ENCODE measurements at places on chromosomes 11 and 22.

- peak; percentile 70 for DNase-seq
These were observed 110.8 kb downstream of the CEP164 start for GRCh38 chr11:117438371-117439000.

DNA sequence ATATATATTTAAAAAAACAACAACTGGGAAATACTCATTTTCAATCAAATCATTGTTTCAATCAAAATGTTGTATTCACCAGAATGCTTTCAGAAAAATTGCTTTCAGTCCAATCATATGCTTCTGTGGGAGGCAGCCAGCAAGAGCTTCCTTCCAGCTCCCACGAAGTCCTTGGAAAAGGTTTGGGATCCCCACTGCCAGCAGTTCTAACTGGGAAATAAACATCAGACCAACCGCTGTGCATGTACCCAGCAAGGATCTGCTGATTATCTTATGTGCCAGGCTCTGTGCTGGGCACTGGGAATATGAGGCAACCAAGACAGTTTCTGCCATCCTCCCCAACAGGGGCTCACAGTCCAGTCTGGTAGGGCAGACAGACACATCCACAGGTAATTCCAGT lies 10.8 kb downstream of the RPS13 start:
- DNase-seq, result no peak

DNA sequence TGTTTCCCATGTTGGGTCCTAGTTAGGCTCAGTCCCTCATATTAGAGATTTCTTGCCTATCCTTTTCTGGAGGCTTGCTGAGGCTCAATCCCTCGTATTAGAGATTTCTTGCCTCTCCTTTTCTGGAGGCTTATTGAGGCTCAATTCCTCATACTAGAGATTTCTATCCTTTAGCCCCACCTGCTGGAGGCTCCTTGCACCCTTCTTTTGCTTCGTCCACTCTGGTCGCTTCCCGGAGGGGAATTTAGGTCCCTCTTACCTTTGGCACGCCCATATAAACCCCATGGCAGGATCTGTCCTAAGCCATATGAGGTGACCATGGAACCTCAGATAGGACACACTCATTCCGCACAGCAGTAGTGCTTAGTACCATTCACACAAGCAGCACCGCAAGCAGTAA lies 15.9 kb downstream of the CYP2D6 start:
- peak; percentile 30 for DNase-seq

GRCh38 chr22:45130891-45131290 lies 32.8 kb upstream of the NUP50 start:
- DNase-seq, result no peak

GRCh38 chr11:34866375-34866774 lies 49.8 kb downstream of the APIP start:
- no peak for DNase-seq

DNA sequence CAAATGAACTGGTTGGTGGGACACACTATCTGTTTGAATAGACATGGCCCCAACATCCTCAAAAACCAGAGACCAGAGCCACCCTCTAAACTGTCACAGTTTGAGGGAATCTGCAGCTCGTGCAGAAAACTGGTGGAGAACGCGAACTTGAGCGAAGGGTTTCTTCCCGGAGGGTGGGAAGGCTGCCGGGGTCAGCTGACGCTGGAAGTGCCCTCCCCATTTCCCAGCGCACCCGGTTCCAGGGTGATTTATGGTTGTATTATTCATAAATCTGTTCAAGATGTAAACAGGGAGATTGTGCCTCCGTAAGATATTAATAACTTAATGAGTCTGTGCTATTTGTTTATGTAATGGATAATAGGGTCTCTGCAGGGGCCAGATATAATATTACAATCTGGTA lies 1396.7 kb downstream of the BRD1 start:
- no peak for DNase-seq

DNA sequence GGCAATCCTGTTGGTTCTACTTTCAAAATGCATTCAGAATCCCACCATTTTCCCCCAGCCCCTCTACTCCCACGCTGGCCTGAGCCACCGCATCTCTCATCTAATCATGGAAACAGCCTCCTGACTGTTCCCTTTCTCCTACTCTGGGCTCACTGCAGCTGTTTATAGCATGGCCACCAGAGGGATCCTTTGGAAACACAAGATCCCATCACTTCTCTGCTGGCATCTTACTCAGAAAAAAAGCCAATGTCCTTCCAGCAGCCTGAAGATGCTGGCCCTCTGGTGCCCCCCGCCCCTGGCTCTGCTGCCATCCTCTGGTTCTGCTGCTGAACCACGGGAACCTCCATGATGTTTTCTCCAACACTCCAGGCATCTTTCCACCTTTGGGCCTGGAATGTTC lies 11.1 kb downstream of the MS4A8 start:
- no peak for DNase-seq

DNA sequence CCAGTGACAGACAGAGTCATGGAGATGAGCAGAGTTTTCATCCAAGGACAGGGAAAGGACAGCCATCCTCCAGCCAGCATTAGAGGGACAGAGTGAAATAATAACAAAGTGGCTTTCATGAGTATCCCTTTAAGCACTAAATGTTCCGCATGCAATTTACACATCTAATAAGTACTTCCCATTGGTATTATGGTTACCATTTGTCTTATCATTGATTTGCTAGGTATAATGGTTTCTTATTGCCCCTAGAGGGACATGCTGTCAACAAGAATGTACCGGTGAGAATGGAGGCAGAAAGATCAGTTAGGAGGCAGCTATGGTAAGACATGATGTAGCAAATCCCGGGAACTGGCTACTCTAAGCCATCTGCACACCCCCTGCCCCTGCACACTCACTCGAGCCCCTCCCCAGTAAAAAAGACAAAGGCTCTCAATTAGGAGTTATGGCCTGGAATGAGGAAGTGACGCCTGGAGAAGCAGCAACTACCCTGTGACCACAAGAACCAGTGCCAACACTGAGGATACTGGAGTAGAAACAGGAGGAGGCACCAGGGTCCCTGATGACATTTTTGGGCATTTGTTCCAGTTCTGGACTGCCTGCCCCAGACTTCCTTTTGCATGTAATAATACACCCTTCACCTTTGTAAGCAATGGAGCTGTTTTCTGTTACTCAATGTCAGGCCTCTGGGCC lies 30.2 kb upstream of the HMGXB4 start:
- no peak for DNase-seq

DNA sequence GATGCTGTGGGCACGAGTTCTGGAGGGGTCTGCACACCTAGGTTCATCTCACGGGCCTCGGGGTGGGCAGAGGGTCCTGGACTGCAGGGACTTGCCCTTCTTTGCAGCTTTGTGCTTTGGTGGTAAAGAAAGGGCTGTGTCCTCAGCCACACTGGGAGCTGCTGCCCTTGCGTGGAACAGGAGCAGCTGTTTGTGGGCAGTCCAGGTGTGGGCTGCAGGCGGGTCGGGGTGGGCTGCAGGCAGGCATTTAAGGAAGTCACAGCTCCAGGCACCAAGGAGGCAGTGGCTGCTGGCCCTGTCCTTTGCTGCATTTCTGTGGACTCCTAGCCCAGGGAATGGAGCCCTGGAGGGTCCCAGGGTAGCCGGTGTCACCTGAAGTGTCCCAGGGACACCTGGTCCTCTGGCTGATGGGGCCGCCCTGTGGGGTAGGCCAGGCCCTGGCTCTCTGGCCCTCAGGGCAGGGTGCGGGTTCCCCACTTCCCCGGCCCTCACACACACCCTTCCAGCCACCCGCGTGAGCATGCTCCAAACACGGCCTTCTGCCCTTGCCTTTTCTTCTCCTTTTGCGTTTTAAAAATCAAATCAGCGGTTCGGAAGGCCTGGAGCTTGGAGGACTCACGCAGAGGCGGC lies 1240.3 kb downstream of the BRD1 start:
- DNase-seq, result no peak

DNA sequence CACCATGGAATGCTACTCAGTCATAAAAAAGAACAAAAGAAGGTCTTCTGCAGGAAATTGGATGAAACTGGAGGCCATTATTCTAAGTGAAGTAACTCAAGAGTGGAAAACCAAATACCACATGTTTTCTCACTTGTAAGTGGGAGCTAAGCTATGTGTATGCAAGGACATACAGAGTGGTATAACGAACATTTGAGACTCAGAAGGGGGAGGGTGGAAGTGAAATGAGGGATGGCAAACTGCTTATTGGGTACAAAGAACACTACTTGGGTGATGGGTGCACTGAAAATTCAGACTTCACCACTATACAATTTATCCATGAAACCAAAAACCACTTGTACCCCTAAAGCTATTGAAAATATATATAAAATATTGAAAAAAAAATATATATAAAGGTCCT lies 13.4 kb upstream of the CAT start:
- no peak for DNase-seq

GRCh38 chr22:18114495-18114894 lies 3.9 kb downstream of the TUBA8 start:
- no peak for DNase-seq

DNA sequence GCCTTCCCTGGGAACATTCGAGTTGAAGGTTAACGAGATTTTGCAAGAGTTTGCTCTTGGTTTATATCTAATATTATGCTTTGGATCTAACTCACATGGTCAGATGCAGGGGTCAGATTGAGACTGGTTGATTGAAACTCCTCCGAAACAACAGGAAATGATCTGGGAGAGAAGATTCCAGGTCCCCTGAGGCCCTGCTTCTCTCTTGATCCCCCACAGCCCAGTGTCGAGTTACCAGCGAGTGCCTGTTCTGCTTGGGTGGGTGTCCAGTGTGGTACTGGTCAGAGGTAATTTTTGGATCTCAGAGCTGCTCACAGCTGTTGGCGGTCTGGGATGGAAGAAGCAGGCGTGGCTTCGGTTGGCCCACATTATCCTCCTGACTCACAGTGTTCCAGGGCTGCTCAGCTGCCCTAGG lies 9.2 kb downstream of the FBLN1 start:
- no peak for DNase-seq

- DNase-seq, result no peak
These were observed 42.8 kb downstream of the ETS1 start for GRCh38 chr11:128544471-128545051.

DNA sequence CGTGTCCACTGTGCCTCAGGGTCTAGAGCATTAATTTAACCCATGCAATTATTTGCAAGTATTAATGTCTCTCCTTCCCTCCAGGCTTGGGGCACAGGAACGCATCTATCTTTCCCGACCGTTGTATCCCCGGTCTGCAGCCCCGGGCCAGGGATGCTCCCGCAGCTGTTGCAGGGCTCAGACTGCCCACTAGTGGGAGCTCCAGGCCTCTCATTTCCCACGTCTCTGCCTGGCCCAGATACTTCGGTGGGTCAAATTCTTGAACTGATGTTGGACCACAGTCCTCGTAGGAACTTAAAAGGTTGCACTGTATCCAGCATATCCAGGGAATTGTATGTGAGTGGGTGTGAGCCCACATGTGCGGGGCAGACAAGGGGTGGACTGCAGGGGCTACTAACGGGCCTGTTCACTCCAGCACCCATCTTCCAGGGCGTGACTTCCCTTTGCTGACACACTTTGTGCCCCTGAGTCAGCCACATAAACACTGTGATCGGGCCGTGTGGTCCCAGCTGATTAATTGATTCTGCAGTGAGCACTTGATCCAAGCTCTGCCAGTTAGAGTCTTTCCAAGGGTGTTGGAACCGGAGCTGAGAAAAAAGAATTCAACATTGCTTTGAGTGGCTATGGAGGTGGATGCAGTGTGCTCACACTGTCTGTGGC lies 451.3 kb downstream of the TBC1D22A start:
- peak; percentile 64 for DNase-seq

- DNase-seq, result no peak
These were observed 218.9 kb upstream of the ISX start for GRCh38 chr22:34847072-34847471.

DNA sequence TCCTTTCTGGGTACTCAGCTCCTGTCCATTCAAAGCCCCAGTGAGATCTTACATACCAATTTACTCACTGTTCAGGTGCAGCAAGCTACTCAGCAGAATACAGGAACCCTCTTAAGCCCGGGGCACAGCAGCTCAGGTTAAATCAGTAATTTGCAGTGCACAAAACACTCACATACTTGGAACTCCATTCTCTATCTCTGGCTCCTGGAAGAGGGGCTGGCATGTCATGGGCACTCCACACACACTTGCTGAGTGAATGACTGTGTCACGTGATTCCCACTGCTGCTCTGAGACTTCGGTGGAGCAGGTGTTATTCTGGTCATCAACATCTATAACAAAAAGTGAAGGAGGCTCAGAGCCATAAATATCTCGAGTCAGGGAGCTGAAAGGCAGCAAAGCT lies 157.3 kb upstream of the BDNF start:
- no peak for DNase-seq

- DNase-seq, result no peak
These were observed 9.1 kb downstream of the UCP3 start for GRCh38 chr11:73999581-74000306.

- DNase-seq, result no peak
These were observed 58.0 kb upstream of the FGF3 start for GRCh38 chr11:69877235-69877634.

GRCh38 chr11:116986521-116987105 lies 111.6 kb downstream of the SIK3 start:
- DNase-seq, result peak; percentile 14

GRCh38 chr22:27377501-27378295 lies 423.9 kb downstream of the MN1 start:
- DNase-seq, result no peak

DNA sequence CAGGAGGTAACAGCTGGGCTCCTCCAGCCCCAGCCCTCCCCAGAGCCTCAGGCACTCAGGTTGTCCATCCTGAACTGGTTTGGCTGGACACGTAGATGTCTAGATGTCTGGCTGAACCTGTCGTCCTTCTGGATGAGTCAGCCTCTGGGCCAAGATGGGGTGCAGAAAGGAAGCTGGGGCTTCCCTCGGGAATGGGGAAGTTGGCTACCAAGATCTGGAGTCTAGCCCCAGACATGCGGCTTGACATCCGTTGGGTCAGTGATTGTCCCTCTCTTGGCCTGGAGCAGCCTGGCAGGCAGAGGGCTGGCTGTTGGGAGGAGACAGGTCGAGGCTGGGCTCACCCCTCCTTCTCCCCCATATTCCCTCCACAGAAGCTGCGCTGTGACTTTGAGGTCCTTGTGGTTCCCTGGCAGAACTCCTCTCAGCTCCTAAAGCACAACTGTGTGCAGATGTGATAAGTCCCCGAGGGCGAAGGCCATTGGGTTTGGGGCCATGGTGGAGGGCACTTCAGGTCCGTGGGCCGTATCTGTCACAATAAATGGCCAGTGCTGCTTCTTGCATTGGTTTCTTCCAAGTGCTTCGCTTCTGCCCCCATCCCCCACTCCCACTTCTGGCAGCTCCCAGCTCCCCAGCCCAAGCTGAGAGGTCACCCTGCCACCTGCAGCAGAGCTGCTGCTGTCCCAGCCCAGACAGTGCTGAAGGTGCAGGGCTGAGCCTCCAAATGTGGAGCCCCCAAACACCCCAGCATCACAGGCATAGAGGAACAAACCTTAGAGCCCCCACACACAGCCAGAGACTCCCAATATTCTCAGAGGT lies 1.3 kb downstream of the CST6 start:
- DNase-seq, result no peak

GRCh38 chr11:19652623-19653375 lies 59.8 kb upstream of the NAV2 start:
- DNase-seq, result no peak

GRCh38 chr11:72998676-72999075 lies 143.4 kb downstream of the FCHSD2 start:
- DNase-seq, result no peak

- DNase-seq, result no peak
These were observed 583 bp upstream of the PKP3 start for GRCh38 chr11:393219-394033.

- DNase-seq, result no peak
These were observed 265.8 kb downstream of the GRM5 start for GRCh38 chr11:88799771-88800500.
